OCI-LY7 (cell line): ENCODE measurements at places on chromosomes 1 and 21. TPM values are rescaled to one million over a fixed set of nuclear protein-coding genes. Genes with fewer than 3 reads are reported as not detected.
A peak's percentile ranks its signal among the peaks of the same experiment; 100 is the strongest.

GRCh38 chr1:152901631-152902030 is 6.7 kb upstream of the IVL start:
- DNase-seq = no peak

DNA sequence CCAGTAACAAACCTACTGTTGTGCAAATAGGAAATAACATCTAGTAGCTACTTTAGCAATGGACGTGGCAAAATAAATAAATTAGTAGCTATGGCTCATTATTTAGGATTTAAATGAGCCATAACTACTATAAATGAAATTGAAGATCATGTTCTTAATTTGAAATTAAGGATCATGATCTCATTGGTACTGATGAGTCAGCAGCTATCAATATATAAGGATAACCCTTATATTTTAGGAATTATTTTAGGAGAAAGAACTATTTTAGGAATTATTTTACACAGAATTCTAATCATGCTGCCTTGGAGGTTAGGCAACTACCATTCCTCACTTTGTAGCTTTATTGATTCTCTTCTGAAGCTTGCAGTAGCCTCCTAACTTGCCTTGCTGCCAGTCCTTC is 24.0 kb downstream of the DR1 start:
- no peak for DNase-seq

Gene FAAH
- 21.9 and 24.8 TPM in 2 replicates for total RNA-seq

- no peak for DNase-seq
Measured at GRCh38 chr1:13549521-13549920, 34.1 kb upstream of the PDPN start.

GRCh38 chr1:247402120-247402675 is 13.8 kb upstream of the NLRP3 start:
- no peak for DNase-seq

Gene RXFP4
- total RNA-seq = 0.34 TPM in 1 of 2 replicates, not detected in the other

DNA sequence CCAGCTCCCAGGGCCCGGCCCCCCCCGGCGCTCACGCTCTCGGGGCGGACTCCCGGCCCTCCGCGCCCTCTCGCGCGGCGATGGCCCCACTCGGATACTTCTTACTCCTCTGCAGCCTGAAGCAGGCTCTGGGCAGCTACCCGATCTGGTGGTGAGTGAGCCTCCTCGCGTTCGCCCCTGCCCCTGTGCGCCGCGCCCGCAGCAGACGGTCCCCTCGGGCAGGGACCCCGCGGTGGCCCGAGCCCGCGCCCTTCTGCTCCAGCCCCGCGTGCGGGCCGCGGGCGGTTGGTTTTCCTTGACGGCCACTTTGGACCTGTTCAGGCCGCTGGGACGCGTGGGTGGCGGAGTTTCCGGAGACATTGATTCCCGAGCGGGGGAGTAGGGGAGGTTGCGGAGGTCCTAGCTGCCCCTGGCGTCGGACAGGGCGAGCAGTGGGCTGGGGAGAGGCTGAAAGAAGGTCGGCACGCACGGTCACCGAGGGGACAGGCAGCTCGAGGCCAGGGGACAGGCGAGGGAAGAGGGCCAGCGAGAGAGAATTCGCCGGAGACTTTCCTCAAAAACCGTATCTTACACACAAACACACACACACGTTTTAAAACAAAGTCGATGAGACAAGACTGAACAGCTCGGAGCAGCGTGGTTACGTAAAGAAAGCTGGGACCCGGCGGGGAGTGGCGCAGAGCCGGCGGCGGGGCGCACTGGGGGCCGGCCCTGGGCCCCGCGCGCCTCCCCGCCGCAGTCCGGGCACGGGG is 427 bp downstream of the WNT3A start:
- DNase-seq = no peak

DNA sequence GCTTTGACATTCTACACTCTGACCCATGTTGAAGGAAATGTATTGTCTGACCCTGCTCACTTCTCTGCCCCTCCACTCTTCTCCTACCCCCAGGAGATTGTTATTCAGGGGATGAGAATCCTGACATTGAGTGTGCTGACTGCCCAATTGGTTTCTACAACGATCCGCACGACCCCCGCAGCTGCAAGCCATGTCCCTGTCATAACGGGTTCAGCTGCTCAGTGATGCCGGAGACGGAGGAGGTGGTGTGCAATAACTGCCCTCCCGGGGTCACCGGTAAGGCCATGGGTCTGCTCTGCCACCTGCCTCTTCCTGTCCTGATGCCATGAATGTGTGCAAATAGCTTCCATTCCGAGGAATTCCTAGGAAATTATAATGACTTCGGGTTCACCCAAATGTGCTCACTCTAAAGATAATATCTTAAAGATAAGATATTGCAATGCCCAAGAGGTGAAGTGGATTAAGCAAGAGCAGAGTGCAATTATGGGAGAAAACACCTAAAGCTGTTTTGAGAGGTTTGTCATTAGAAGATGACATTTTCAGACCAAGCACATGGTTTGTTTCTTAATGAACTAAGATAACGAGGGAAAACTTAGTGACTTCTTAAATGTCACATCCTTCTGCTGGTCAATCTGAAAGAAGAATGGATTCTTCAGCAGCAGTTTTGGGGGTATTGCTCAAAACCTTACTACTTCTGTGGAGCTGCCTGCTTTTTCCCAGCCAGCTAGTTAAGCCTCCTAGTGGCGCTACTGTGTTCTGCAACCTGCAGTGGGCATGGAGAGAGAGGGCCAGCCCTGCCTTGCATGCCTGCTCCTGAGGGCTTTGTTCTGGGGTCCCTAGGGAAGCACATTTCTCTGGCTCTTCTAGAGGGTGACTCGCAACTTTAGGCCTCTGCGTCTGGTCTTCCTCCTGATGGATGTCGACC is 41.6 kb downstream of the LAMC2 start:
- DNase-seq = peak; percentile 52

- DNase-seq = no peak
Measured at GRCh38 chr1:36576551-36577110, 93.9 kb upstream of the CSF3R start.

DNA sequence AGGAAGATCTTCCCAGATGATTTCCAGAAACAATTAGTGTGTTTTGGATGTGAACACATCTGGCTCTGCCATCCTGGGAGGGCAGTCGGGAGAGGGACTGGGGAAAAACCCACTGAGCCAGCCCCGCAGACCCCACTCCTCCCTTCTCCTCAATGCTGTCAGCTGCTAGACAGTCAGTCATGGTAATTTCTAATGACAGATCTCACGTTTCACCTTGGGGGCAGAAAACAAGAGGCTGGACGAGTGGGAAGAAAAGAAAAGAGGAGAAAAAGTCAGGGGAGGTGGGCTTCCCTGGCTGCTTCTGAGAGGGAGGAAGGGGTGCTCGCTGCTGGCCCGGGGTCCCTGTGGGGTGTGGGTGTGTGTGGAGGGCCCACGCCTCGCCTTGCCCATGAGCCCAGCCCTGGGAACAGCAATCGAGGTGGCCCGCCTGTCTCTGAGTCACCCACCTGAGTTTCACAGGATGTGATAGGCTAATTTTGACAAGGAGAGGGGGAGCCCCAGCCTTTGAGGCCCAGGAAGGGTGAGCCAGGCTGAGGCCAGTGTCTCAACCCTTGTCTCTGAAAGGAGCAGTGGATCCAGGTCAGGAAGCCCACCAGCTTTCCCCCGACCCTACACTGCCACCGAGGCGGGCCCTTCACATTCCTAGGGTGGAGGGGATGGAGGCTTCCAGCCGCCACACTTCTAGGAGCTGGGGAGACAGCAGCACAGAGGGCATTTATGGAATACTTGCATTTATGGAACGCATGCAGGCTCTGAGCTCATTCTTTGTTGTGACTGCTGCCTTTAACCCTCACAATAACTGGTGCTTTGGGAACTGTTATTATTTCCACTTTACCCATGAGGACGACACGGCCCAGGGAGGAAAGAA is 49.1 kb upstream of the IFNLR1 start:
- peak; percentile 16 for DNase-seq

Gene RPS6KC1
- total RNA-seq = 7.4 and 9.4 TPM in 2 replicates

Gene HCN3
- 19.0 and 19.2 TPM in 2 replicates for total RNA-seq
